Stimulated activated CD4-positive, alpha-beta T cell treated with anti-CD3 and anti-CD28 coated beads, TNF-alpha, amount 100 ng/mL, for 24 hours (primary cell): ENCODE measurements at places on chromosomes 13 and 19.

DNA sequence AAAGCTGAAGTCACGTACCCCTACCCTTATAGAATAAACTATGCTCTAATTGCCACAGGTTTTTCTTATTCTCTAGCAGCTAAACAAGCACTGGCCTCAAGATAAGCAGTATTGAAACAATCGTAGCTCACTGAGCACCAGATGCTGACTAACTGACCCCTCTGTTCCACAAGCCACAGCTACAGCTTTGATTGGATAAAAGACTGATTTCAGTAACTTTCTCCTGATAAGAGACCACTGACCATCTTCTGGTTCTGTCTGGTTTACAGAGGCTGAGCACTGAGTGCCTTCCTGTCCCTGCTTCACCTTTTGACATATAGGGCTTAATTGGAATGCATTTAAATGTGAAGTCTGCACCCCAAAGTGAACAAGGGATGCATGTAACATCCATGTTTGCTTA is 8.4 kb upstream of the RAP2A start:
- DNase-seq = no peak

- no peak for DNase-seq
Measured at GRCh38 chr13:24625331-24625731, 54.9 kb upstream of the ATP12A start.

GRCh38 chr13:85935868-85936467 is 136.7 kb upstream of the SLITRK6 start:
- DNase-seq = no peak

- DNase-seq = no peak
Measured at GRCh38 chr19:12628040-12629022, 17.6 kb downstream of the ZNF791 start.

GRCh38 chr13:62375653-62376052 is 960.0 kb upstream of the PCDH20 start:
- no peak for DNase-seq

GRCh38 chr19:46975925-46976782 is 43.5 kb upstream of the NPAS1 start:
- DNase-seq = no peak

DNA sequence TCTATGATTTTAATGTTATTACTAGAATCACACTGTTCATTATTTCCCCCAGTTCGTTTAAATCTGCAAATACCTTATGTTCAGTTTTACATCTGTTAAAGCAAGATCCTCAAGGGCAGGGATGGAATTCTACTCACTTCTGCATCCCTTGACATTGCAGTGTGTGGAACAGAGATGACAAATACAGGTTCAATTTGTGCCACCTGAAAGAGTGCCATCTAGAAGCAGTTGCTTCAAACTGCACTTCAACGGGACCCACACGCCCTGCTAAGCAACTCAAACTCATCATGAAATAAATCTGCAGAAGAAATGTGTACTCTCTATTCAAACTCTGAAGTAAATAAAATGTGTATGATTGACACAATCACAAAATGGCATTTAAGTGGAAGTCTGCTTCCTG is 44.5 kb downstream of the RUBCNL start:
- no peak for DNase-seq
